ENCODE measurements at places on chromosomes 3 and 15.

GRCh38 chr3:106067711-106068110 lies 198.9 kb upstream of the CBLB start:
- DNase-seq: no peak

DNA sequence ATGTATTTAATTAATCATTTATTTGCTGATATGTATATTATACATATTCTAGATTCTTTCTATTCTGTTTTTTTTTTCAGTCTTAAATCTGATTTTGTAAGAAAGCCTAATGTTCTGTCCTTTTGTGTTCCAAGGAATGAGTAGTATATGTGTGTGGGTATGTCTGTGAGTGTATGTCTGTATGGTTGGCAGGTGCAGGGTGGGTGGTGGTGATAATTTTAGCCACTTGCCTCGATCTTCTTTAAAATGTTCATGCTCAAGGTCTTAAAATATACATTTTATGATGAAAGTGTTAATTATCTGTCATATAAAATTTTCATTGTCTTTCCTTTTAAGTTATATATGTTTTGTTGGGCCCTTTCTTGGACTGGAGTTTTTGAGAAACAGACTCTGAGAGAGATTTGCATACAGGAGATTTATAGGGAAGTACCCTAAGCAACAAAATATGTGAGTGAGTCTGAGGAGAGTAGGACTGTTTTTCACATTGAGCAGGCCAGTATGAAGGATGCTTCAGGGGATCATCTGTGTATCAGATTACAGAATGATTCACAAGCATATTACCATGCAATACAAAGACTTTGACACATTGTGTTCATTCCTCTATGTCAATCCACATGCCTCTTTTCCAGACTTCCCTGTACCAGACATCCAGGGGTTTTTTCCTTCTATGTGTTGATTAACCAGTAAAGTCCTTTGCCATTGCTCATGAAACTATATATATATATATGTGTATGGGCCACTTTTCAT lies 211.0 kb upstream of the DPPA4 start:
- DNase-seq: no peak

GRCh38 chr3:40237889-40238571 lies 71.5 kb upstream of the EIF1B start:
- DNase-seq: no peak

- no peak for DNase-seq
Measured at GRCh38 chr15:82146990-82147461, 101.2 kb upstream of the MEX3B start.

DNA sequence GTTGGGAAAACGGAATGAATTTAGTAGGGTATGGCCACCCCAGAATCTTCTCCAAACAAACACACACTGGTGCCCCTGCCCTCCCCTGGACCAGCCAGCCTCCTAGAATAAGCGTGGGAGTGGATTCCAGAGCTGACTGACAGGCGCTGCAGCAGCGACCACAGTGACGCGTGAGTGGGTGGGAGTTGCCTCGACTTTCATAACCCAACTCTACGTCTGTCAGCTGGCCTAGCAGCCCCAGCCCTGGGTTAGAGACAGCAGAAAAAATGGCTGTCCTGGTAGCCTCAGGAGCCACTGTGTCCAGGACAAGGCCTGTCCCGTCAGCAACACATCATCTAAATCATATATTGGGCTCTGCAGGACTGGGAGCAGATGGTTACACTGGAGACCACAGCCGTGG lies 10.0 kb downstream of the PLA2G4B start:
- DNase-seq: no peak

DNA sequence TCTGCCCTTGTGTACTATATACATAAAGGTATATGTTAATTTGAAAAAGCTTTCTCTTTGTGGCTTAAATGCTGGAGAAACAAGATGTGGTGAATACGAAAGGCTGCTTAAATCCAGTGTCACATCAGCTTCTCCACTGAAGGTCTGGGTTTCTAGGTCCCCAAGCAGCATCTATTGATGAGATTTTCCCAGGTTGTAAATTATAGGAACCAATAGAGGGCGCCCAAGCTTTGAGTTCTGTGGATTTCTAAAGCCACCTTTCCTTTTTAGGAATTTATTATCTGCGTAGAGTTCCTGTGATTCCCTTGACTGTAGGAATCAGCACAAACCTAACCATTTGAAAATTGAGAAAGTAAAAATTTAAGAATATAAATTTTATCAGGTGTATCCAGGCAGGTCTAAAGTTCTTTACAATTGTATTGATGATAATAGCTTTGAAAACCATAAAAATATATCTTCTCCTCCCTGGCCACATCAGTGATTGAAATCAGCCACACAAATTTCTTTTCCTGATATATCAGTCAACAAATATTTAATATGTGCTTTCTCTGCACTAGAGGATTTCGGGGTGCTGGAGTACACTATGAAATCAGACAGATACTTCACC lies 88.3 kb upstream of the ADAMTSL3 start:
- no peak for DNase-seq

DNA sequence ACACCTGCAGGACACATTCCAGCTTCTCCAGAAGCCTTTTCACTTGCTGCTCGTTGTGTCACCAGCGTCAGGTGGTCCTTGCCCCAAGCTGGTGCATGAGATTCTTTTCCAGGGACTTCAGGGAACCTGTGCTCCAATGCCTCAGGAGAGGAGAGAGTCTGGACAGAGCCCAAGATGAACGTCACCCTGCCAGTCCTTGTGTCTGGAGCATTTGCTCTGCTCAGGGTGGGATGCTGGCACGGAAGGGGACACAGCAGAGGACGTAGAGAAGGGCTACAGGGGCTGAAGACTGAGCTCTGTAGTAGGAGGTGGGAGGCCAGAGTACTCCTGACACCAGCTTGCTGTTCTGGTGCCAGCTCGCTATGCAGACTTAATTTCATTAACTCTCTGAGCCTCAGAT lies 262.1 kb downstream of the XXYLT1 start:
- no peak for DNase-seq

GRCh38 chr3:114212646-114213045 lies 24.7 kb downstream of the ZNF80 start:
- no peak for DNase-seq

DNA sequence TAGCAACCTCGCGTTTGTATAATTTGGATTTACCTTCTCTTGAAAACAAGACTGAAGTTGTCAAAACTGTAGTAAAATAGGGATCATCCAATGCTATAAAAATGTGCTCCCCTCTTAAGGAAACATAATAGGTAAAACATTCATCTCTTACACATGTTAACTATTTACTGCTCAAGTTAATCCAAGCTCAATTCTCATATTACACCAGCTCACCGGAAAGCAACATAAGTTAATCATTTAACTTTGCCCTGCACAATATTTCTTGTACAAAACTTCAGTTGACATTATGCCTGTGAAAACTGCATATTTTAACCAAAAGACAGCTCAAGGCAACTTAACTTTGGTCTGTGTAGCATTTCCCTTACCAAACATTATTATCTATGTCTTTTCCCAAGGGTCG lies 634.2 kb downstream of the NAALADL2 start:
- DNase-seq: no peak

- no peak for DNase-seq
Measured at GRCh38 chr3:58130591-58130990, 80.2 kb downstream of the DNASE1L3 start.

GRCh38 chr3:101170062-101170771 lies 150.2 kb downstream of the IMPG2 start:
- no peak for DNase-seq

GRCh38 chr3:173789530-173790162 lies 392.1 kb downstream of the NLGN1 start:
- no peak for DNase-seq

GRCh38 chr15:69413822-69414700 lies at the start of gene KIF23:
Gene KIF23, plus strand, starts transcription at chr15:69414349. Its CDS starts 117 bp downstream, at chr15:69414466.
- peak; percentile 80 for DNase-seq

GRCh38 chr3:59654123-59654479 lies 604.3 kb upstream of the CFAP20DC start:
- DNase-seq: peak; percentile 63

DNA sequence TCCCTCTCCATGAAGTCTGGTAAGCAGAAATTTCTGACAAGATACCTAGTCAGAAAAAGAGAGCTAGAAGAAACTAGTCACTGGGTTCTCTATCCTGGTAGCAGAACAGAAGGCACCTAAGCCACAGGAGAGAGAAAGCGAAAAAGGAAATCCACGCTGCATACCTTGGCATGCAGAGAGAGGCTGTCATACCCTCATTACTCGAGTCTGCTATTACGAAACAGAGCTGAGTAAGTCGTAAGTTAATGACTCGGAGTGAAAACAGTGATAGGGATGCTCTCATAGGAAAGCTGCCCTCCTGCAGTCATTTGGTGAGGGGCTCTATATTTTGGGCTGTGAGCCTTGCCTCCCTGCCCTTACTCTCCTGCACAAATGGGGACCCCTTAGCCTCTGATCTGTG lies 16.2 kb downstream of the CLRN1 start:
- DNase-seq: no peak

GRCh38 chr3:29420106-29420505 lies 139.2 kb downstream of the RBMS3 start:
- DNase-seq: no peak

DNA sequence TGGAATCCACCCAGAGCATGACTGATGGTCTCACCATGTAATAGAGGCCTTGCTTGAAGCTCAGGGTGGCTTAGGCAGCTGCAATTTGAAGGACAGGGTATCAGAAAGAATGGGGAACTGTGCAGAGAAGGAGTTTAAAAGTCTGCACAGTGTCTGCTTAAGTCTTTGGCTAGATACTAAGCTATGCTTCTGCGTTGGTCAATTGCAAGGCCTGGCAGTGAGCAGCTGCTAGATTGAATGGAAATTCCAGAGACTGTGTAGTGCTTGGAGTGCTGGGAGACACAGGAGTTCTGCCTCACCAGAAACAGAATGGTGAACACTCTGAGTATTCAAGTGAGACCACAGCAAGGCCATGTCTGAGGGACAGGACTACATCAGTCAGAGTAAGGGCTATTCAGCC lies 17.3 kb upstream of the ATP10A start:
- no peak for DNase-seq

GRCh38 chr3:13575459-13576061 lies 26.6 kb downstream of the FBLN2 start:
- no peak for DNase-seq

- DNase-seq: no peak
Measured at GRCh38 chr15:58321034-58321433, 110.8 kb upstream of the LIPC start.

- DNase-seq: no peak
Measured at GRCh38 chr3:187963003-187963676, 190.8 kb upstream of the LPP start.

GRCh38 chr3:18747383-18747782 lies 322.2 kb upstream of the SATB1 start:
- DNase-seq: no peak

GRCh38 chr3:185846037-185846436 lies 21.2 kb upstream of the IGF2BP2 start:
- no peak for DNase-seq

DNA sequence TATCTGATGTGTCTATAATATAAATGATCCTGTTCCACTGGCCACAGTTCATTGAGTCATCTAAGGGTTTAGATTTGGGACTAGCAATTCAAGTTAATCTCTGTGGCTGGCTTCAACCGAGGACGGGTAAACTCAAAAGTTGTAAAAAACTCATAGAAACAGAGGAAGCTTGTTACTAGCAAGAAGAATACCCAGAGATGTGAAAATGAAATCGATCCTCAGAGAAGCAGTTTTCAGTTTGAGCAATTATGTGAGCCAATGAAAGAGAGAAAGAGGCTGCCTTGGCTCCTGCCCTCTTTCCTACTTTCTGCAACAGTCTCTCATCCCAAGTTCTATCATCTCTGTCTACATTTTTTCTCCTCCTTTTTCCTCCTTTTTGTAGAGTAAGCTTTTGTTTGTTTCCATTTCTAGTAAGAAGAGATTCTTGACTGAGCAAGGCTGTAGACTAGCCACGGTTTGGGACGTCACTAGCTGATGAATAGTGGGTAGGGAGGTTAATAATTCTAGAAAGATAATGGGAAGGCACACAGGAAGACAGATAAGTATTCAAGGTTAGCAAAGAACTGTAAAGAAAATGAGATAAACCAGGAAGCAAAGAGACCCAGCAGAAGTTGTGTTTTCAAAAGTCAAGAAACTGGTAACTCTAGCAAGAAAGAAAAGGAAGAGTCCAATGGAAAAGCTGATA lies 298.9 kb upstream of the NR2F2 start:
- DNase-seq: no peak

GRCh38 chr3:190696777-190697501 lies 165.6 kb downstream of the GMNC start:
- no peak for DNase-seq

DNA sequence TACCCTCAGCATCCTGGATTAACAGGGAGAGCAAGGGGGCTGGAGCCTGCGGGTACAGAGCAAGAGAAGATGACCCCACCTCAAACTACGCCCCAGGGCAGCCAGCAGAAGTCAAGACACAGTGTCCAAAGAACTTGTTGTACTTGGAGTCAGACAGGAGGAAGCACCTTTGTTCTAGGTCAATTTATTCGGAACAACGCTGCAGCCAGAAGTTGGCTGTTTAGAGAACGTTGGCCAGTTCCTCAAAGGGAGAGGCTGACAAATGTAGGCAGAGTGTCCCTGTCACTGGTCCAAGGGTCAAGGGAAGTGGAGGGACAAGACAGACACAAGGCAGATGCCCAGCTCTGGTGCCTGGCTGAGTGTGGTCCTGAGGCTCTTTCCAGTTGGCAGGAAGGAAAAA lies 32.1 kb upstream of the PIAS1 start:
- DNase-seq: peak; percentile 60

GRCh38 chr15:92392462-92392861 lies 1.2 kb upstream of the ST8SIA2 start:
- DNase-seq: no peak

DNA sequence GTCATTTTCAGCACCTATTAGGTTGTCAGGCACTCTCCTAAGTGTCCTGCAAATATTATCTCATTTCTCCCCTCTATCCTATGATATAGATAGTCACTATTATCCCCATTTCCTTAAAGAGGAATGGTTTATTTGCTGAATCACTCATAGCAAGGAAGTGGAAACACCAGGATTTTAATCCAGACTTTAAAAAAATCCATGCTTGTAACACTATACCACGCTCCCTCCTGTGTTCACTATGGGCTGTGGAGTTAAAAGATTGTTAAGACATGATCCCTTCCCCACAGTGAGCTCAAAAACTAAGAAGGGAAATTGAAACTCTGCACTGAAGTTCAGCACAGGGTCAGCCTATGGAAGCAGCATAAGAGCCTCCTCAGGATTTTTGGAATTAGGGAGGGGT lies 60.2 kb downstream of the TMEM39A start:
- DNase-seq: no peak

- no peak for DNase-seq
Measured at GRCh38 chr3:52007291-52007690, 11.6 kb upstream of the RPL29 start.

DNA sequence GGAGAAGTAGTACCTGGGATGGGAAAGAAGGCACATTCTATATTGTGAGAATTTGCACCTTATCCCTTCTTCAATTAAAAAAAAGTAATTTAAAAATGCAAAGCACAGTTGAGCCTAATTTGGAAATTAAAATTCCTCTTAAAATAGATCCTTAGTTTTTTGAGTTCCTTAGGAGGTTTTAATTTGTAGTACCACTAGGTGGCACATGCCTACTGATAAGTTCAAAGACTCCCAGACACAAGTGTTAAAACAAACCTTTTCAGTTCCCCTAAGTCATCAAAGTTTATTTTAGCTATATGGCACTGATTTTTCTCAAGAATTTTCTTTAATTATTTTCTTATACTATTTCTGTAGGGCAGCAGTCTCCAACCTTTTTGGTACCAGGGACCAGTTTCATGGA lies 127.6 kb upstream of the AZI2 start:
- DNase-seq: no peak

- no peak for DNase-seq
Measured at GRCh38 chr3:195401943-195402342, 40.9 kb downstream of the ACAP2 start.

All from right atrium auricular region (tissue), 2 donors.